ENCODE measurements at places on chromosomes 2 and 18.

DNA sequence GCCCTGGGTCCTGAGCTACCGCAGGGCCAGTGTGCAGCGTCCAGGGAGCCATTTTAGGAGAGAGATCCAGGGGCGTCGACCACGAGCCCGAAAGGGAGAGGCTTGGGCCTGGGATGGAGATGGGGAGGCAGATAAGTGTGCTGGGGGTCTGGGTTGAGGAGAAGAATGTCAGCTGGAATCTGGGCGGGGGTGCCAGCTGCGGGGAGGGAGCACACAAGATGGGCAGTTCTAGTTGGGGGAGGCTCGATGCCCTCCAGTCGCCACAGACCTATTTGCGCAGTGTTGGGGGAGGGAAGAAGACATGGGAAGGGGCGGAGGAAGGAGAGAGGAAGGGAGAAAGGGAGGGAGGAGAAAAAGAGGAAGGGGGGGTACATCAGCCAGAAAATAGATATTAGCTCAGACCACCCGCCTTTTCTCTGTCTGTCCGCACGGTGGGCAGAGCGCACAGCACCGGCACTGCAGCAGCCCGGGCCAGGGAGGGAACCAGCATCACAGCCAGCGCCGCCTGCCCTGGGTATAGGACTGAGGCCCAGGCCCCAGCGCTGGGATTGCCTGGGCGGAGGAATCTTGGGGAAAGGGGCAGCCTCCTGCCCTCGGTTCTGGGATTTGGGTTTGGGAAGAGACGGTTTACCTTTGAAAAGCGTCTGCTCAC is 1.9 kb upstream of the HOXD11 start:
- peaks cover 98% of the 10 kb centered on the region for H3K27me3 ChIP-seq
- H3K36me3 ChIP-seq, result no peaks in the 10 kb centered on the region
- H3K4me3 ChIP-seq, result no peak overlapping the region
- H3K4me1 ChIP-seq, result peaks cover 42% of the 10 kb centered on the region
- H3K27ac ChIP-seq, result peak overlapping the region; percentile 51

GRCh38 chr18:43620936-43621335 is 343.6 kb upstream of the SYT4 start:
- no peak for DNase-seq
- H3K4me3 ChIP-seq, result no peak overlapping the region
- no peak overlapping the region for H3K27ac ChIP-seq

DNA sequence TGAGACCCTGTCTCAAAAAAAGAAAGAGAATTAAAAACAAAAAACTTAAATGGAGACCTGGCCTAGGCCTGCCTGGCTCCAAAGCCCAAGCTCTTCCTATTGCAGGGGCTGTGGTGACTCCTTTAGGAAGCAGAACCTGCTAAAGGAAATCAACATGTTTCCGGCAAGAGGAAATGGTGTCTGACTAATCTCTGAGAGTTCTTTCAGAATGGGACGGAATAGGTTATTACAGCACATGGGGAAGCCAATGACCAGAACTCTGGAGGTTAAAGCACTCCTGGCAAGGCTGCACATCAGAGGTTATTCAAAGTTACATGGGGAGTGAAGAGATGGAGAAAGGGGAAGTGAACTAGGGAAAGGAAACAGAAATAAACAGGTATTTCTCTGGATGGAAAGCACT is 21.4 kb downstream of the KIF3C start:
- no peaks in the 10 kb centered on the region for H3K27me3 ChIP-seq
- no peaks in the 10 kb centered on the region for H3K4me1 ChIP-seq
- no peak for DNase-seq
- no peak overlapping the region for H3K27ac ChIP-seq
- no peak overlapping the region for H3K4me3 ChIP-seq

DNA sequence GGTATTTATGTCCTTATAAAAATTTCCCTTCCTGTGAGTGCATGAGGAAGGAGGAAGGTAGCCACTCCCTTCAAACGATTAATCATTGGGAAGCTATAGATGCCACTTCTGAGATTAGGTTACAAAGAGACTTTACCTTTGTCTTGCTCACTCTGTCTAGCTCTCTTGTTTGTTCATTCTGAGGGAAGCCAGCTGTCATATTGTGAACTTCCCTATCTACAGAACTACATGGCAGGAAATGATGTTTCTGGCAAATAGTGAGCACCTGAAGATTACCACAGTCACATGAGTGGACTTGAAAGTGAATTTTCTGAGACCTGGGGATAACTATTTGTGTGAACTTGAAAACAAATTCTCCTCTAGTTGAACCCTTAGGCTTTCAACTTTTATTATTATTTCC is 776.8 kb downstream of the CCDC85A start:
- H3K36me3 ChIP-seq, result no peaks in the 10 kb centered on the region
- no peak for DNase-seq
- H3K4me3 ChIP-seq, result no peak overlapping the region
- no peaks in the 10 kb centered on the region for H3K27me3 ChIP-seq

- no peaks in the 10 kb centered on the region for H3K27me3 ChIP-seq
- H3K27ac ChIP-seq, result no peak overlapping the region
- DNase-seq, result no peak
- no peaks in the 10 kb centered on the region for H3K4me1 ChIP-seq
- no peak overlapping the region for H3K4me3 ChIP-seq
Measured at GRCh38 chr2:150063931-150064548, 423.4 kb downstream of the RND3 start.

GRCh38 chr2:88170472-88170892 is 336 bp downstream of the THNSL2 start:
- H3K27me3 ChIP-seq, result no peaks in the 10 kb centered on the region
- peak overlapping the region; percentile 71 for H3K4me3 ChIP-seq
- H3K4me1 ChIP-seq, result peaks cover 8% of the 10 kb centered on the region
- no peak for DNase-seq

- no peaks in the 10 kb centered on the region for H3K4me1 ChIP-seq
- H3K27me3 ChIP-seq, result no peaks in the 10 kb centered on the region
- H3K4me3 ChIP-seq, result no peak overlapping the region
Measured at GRCh38 chr18:56307354-56308170, 330.8 kb downstream of the TXNL1 start.

- DNase-seq, result no peak
- no peak overlapping the region for H3K4me3 ChIP-seq
- H3K36me3 ChIP-seq, result no peaks in the 10 kb centered on the region
- no peak overlapping the region for H3K27ac ChIP-seq
Measured at GRCh38 chr2:42585779-42586178, 17.3 kb downstream of the MTA3 start.

DNA sequence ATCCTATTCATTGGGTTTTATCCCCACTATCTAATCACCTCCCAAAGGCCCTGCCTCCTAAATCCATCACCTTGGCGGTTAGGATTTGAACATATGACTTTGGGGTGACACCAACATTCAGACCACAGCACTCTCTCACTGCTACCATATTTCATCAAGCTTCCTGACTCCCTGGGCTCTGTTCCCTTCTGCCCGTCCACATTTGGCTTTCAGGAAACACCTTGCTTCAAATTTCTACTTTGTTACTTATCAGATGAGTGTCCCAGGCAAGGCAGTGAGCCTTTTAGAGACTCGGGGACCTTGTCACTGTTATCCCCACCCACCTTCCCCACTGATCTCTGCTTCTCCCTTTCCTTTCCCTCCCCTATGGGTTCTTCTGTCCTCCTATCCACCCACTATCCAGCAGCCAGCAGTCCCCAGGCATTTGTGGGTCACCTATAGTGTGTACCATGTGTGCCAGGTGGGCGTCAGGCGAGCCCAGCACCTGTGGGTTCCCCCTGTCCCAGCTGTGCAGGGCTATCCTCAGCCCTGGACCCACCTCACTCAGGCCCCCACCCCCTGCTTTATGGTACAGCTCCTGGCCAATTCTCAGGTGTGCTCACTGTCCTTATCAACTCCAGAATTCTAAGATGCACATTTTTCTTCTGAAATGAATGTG is 230.9 kb downstream of the LOXHD1 start:
- no peak for DNase-seq
- H3K4me3 ChIP-seq, result no peak overlapping the region
- no peak overlapping the region for H3K27ac ChIP-seq

DNA sequence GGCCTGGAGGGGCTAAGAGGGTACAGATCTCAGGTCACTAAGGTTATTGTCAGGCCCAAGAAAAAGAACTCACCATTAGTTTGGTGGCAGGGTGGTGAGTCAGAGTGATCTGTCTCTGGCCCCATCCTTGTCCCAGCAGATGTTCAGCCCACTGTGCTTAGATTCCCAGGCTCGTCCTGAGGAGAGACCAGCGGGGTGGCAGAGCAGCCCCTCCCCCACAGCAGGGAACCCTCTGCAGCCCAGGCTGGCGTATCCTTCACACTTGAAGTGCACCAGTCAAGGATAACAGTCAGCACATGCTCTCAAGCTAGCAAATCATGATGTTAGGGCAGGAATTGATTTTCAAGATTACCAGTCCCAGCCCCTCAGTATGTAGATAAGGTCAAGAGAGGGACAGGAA is 43.1 kb downstream of the TMEM185B start:
- DNase-seq, result no peak
- no peaks in the 10 kb centered on the region for H3K27me3 ChIP-seq
- H3K4me1 ChIP-seq, result no peaks in the 10 kb centered on the region
- H3K36me3 ChIP-seq, result no peaks in the 10 kb centered on the region
- H3K4me3 ChIP-seq, result no peak overlapping the region

DNA sequence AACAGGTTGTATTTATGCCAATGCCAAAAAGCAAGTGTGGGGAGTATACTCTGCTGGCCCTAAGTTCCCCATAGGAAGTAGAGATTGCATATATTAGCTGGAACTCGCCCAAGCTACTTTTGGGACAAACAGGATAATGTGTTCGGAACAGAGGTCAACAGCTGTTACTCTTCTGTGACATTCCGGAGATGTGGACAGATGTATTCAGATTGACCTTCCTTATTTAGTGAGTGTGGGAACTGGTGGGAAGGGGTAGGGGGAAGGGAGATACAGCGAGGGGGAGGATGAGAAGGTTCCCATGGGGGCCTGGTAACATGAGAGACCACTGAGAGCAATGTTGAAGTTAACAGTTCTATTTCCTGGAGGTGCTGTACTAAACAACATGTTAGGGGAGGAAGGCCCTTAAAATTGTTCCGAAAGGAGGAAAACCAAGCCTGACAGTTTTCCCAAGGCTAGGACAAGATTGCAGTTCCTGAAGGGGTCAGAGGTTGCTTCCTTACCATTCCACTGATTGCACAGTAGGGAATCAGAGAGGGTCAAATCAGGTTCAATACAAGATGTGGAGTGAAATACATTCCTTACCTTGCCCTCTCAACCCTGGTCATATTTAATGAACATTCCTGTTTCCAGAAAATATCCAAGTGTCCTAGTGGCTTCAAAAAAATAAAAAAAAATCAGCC is 14.3 kb upstream of the CD28 start:
- H3K36me3 ChIP-seq, result no peaks in the 10 kb centered on the region
- no peak overlapping the region for H3K27ac ChIP-seq
- peaks cover 8% of the 10 kb centered on the region for H3K4me1 ChIP-seq
- no peak for DNase-seq
- no peaks in the 10 kb centered on the region for H3K27me3 ChIP-seq

- no peak overlapping the region for H3K4me3 ChIP-seq
- H3K4me1 ChIP-seq, result no peaks in the 10 kb centered on the region
- no peak overlapping the region for H3K27ac ChIP-seq
- H3K27me3 ChIP-seq, result no peaks in the 10 kb centered on the region
Measured at GRCh38 chr18:551404-552061, 28.6 kb upstream of the CETN1 start.

Measured in transverse colon (tissue), 4 donors.